ENCODE measurements at places on chromosomes 3 and 15.

DNA sequence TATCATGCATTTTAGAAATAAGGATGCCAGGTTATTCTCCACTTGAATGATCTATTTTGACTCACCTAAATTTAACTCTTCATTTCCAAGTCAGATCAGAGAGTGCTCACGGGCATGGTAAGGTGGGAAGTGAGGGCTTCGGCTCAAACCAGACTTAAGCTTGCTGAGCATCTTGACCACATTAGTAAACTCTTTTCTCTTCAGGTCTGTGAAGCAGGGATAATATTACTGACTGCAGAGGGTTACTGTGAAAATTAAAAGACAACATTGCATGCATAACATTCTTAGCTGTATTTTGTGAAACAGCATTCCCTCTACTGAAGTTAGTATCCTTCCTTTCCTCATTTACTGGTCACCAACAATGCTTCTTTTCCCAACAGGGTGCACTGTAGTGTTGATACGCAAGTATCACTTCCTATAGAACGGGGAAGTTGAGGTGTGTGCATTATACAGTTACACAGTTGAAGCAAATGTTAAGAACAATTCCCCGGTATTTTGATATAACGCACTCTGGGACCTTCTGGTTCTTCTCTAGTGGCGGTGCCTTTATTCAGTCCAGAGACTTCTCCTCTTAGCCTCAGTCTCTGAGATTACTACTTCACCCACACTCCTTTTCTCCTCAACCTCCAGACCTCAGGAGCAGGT lies 74.1 kb upstream of the MNS1 start:
- DNase-seq = no peak

- DNase-seq = no peak
Measured at GRCh38 chr15:59491062-59491461, 53.1 kb downstream of the FAM81A start.

GRCh38 chr3:138688871-138689299 lies 80.3 kb downstream of the FAIM start:
- DNase-seq = no peak

DNA sequence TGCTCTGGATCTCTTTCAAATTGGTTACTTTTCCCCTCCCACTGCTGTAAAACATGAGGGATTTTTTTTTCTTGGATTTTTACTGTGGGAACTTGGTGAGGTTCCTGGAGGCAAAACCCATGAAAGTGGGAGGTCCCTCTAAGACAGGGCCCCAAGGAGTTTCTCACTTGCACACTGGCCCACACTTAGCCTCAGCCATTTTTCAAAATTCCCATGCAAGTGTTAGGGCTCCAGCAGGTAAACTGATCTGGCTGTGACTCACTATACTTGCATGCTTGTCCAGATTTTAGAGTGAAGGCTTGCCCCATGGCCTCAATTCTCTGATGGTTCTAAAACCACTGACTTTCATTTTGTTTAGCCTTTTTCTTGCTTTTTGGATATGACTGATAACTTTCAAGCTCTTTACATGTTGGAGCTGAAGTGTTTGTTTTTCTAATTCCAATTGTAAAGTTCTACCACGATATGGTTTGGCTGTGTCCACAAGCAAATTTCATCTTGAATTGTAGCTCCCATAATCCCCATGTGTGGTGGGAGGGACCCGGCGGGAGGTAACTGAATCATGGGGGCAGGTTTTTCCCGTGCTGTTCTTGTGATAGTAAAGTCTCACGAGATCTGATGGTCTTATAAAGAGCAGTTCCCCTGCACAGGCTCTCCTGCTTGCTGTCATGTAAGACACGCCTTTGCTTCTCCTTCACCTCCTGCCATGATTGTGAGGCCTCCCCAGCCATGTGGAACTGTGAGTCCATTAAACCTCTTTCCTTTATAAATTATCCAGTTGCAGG lies 37.7 kb downstream of the MCCC1 start:
- no peak for DNase-seq

DNA sequence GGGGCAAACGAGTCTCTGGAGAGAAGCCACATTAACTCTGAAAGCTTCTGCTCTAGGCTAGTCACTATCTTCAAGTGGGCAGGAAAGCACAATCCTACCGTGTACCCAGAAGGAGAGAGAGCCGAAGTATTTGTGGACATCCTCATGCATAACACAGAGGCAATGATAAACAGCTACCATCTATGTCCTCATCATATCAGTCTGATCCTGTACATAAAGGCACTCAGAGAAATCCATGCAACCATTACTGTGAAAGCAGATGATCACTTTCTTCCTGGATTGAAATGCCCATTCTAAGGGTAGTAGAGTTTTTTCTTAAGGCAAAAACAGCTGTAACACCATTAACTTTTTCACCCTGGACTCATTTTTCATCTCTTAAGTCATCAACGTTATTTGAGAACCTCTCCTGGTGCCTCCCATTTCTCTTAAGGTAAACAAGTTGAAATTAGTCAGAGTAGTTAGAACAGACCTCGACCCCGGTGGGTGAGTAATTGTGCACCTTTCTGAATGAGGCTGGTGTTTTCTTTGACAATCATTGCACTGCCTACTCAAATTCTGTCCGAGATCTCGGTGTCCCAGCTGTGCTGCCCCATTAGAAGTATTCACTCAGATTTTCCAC lies 327.4 kb downstream of the SHQ1 start:
- peak; percentile 42 for DNase-seq

DNA sequence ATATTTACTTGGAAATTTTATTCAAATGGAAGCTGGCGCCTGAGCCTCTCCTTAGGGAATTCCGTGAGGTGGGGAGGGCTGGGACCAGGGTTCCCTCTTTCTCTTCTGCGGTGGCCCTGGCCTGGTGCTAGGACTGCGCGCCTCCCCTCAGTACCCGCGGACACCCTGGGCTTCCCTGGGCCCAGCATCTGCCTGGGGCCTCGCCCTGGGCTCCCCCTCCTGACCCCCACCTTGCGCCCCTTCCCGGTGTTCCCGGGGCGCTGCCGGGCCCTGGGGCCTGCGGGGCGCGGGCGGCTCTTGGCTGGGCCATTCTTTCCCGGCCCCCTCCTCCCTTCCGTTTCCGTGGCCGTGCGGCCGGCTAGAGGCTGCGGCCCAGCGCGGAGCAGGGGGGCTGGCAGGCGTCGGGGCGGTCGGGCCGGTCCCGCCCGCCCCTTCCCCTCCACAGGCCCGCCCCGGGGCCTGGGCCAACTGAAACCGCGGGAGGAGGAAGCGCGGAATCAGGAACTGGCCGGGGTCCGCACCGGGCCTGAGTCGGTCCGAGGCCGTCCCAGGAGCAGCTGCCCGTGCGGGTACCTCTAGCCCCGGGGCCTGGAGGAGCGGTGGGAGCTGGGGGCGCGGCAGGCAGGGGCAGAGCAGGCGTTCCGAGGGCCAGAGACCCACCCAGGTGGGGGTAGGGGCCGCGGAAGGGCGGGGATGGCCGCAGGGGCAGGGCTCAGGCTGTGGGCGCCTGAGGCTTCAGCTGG lies at the start of gene FES:
Gene FES, plus strand, starts transcription at position 529 of the 743 bp plus-strand sequence. CDS start 542 bp downstream, outside the sequence.
- DNase-seq = peak; percentile 41

- no peak for DNase-seq
Measured at GRCh38 chr3:139319428-139320402, 24.1 kb upstream of the MRPS22 start.

- no peak for DNase-seq
Measured at GRCh38 chr3:8328967-8329366, 172.7 kb upstream of the LMCD1 start.

- DNase-seq = no peak
Measured at GRCh38 chr3:143850877-143851276, 2.6 kb upstream of the SLC9A9 start.

DNA sequence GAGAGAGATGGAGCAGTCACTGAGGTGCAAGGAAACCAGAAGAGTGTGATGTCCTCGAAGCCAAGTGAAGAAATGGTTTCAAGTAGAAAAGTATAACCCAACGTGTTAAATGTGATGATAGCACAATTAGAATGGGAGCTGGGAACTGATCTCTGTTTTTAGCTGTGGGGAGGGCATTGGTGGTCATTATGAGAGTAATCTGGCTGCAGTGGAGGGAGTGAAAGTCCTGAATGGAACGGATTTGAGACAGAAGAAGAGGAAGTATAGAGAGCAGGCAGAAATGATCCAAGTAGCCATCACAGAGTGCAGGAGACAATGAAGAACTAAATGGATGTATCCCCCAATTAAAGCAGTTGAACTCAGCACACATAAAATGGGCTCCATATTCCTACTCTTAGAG lies 235.3 kb downstream of the IGSF11 start:
- no peak for DNase-seq

GRCh38 chr3:115084686-115085085 lies 62.4 kb downstream of the ZBTB20 start:
- DNase-seq = no peak

GRCh38 chr3:36480911-36481648 lies 100.8 kb downstream of the STAC start:
- DNase-seq = no peak

GRCh38 chr3:112095731-112096130 lies 9.5 kb downstream of the C3orf52 start:
- DNase-seq = no peak

GRCh38 chr3:194225988-194226663 lies 90.2 kb downstream of the HES1 start:
- no peak for DNase-seq

GRCh38 chr3:129211772-129212171 lies 28.1 kb upstream of the CNBP start:
- DNase-seq = no peak

- DNase-seq = no peak
Measured at GRCh38 chr3:112675349-112675748, 34.4 kb upstream of the CCDC80 start.

- DNase-seq = no peak
Measured at GRCh38 chr3:85384372-85384771, 425.6 kb downstream of the CADM2 start.

DNA sequence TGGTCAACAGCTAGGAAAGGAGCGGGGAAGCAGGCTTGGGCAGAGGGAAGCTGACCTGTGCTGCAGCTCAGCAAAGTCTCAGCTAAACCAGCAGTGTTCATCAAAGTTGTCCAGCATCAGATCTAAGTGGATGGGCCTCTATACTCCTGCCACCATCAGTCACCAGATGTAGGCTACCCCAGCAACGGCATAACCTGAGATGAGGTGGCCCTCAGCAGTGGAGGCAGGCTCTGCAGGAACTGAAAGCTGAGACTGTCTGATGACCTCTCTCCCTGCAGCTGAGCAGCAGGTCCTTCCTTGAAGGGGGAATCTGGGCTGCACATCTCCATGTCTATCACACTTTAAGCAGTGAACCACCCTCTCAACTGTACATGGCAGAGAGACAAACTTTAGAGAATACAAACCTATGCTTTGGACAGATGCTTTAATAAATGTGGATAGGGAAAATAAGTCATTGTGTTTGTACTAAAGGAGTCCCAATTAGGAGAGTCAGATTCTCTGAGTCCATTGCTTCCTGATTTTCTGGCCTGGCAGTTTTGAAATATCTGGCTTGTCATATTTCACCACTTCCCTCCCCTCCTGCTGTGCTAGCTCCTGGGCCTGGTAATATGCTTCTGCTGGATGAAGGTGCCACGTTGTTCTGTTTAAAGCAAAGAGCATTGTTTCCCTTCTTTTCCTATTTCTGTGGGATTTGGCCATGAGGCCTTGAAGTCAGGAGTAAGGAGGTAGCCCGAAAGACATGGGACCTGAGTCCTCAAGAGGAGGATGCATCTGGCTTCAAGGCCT lies 11.1 kb upstream of the PSTPIP1 start:
- no peak for DNase-seq

DNA sequence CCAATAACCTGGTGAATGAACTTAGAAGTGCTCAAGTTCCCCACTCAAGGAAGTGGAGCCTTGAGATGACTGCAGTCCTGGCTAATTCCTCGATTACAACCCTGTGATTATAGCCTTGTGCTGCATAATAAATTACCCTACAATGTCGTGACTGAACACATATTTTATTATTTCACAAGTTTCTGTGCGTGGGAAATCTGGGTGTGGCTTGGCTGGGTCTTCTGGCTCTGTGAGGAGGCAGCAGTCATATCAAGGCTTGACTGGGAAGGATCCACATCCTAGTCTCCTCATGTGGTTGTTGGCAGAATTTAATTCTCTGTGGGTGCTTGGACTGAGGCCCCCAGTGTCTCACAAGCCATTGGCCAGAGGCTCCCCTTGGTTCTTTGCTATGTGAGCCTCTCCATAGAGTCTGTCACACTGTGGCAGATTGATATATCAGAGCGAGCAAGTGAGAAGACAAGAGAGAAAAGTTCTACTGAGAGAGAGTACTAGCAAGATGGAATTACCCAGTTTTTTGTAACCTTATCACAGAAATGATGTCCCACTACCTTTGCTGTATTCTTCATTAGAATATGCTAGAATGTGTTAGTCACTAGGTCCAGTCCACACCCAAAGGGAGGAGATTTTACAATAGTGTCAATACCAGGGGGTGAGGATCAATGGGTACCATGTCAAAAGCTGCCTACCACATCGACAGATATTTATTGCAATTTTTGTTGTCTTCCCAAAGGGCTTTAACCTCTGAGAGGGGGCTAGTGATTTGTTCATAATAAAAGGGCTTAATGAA lies 102.8 kb upstream of the TBC1D5 start:
- no peak for DNase-seq

All from GM13977 (cell line).